Activated CD4-positive, alpha-beta T cell treated with anti-CD3 and anti-CD28 coated beads for 48 hours (primary cell): ENCODE measurements at places on chromosomes 5 and 9.
A peak's percentile ranks its signal among the peaks of the same experiment; 100 is the strongest.

GRCh38 chr5:77936365-77936693, 160.2 kb upstream of the TBCA start:
- DNase-seq = no peak

GRCh38 chr5:14102666-14103065, 40.5 kb upstream of the TRIO start:
- DNase-seq = no peak

DNA sequence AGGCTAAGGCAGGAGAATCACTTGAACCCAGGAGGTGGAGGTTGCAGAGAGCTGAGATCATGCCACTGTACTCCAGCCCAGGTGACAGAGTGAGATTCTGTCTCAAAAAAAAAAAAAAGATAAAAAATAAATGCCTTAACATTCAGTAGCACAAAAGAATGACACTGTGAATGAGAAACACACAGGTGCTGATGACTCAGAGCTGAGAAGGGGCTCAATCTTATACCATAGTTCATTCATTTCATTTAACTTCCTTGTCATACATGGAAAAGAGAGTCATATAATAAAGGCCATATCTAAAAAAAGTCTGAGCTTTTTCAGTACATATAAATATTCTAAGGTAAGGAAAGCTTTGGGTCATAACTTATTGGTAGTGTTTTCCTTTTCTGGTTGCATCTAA, 40.6 kb downstream of the WWC1 start:
- no peak for DNase-seq

GRCh38 chr5:10017786-10018185, 231.9 kb downstream of the ATPSCKMT start:
- DNase-seq = no peak

GRCh38 chr5:159593518-159594073, 263.3 kb upstream of the IL12B start:
- DNase-seq = no peak

DNA sequence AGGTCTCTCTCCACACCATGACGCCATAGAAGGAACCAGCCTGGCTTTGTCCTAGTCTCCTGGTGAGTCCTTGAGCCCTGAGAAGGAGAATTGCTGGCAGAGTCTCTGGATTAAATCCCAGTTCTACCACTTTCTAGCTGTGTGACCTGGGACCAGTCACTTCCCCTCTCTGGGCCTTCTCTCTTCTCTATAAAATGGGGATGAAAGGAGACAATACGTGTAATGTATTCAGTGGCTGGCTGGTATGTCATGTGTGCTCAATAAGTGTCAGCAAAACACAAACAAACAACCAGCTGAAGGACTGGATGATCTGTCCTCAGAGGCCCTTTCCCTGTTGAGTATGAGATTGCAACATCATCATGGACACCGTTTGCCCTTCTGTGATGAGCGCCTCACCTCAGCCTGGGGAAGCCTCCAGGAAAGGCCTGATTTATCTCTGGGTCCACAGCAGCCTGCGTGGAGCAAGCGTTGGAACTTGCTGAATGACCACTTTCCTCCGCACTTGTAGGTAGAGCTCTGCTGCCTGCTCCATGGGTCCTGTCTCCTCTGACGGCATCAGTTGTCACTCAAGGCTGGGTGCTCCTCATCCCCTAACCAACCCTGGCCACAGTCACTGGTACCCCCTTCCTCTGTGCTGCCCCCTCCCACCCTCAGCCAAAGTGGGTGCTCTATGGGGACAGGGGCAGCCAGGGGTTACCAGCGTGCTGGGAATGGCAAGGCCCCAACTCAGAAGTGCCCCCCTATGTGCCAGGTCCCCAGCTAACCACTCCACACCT, 3.6 kb upstream of the NR5A1 start:
- no peak for DNase-seq

DNA sequence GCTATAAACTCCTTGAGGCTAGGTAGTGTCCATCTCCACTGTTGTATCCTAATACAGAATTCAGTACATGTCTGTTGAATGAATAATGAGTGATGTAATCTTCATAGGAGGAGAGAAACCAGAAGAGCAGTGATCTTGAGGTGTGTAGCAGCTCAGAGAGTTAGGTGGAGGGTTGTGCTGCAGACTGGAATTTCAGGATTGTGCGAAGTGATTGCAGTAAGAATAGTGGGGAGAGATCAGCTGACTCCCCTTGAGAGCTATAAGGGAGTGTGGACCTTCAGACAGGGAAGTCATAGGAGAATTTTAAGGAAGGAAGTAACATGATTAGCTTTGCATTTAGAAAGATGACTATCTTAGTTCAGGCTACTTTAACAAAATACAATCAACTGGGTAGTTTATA, 4.4 kb downstream of the SNX24 start:
- DNase-seq = no peak

DNA sequence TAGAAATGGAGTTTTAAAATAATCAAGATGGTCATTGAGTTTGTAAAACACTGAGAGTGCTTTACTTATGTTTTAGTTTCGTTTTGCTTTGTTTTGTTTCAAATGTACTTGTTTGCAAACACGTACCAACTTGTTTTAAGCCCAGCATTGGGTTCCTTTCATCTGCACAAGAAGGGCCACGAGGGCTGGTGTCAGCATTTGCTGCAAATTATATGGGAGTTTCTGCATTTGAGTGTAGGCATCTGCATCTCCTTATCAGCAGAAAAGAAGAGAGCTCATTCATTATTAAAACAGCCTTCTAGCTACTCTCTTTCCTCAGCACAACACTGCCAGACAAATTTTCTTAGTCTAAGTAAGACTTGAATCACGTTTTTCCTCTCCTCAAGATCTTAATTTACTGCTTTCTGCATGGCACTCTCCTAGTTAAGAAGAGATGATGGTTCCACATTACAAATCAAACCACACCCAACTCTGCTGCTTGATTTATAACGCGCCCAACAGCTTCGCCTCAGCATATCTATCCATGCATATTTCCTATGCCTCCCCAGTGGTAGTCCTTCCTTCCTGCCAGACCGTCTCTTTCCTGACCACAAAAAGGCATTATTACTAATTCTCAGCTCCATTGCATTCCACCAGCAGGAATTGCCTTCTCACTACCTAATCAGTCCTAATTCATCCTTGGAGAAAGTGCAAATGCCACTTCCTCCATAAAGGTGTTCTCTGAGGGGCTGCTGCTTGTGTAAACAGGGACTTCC, 95.2 kb upstream of the CAST start:
- DNase-seq = no peak

- no peak for DNase-seq
Measured at GRCh38 chr5:35482167-35482755, 135.4 kb upstream of the SPEF2 start.

DNA sequence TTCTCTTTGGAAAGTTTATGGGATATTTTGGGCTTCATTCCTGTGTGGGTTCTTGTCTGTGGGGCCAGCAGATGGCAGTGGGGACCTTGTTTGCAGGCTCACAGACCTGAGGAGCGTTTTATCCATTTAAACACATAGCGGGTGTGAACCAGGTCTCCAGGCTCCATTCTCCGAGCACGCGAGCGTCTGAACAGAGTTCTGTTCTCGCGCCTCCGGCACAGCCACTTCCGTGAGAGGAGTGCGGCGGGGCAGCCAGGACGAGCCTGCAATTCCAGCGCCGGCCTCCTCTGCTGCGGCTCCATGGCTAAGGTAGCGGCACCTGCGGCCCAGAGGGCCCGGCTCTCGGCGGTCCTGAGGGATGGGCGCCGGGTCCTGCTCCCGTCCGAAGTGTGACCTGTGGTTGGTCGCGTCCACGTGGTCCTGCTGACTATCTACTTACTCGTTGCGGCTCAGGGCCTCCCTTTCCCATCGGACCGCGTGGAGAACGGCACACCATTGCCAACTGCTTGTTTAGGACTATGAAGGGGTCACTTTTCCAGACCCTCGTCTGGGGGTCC, 7.3 kb downstream of the NRARP start:
- peak; percentile 48 for DNase-seq

DNA sequence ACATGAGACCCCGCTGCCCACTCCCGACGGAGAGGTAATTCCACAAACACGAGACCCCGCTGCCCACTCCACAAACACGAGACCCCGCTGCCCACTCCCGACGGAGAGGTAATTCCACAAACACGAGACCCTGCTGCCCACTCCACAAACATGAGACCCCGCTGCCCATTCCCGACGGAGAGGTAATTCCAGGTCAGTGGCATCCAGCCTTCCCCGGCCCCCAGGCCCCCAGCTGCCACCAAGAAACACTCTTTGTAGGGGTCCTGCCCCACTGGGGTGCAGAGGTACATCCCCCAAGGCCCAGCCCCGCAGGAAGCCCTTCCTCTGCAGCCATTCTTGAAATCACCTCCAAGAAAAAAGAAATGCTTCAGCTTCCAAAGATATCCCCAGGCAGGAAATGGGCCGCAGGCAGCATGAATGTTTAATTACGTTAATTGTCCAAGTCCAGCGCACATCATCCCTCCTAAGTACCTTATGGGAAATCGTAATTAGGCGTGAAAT, 115.9 kb downstream of the ADAMTS2 start:
- DNase-seq = no peak

GRCh38 chr9:27468462-27469110, 55.5 kb upstream of the IFNK start:
- no peak for DNase-seq

GRCh38 chr5:97752871-97753270, 569.8 kb upstream of the RIOK2 start:
- no peak for DNase-seq

GRCh38 chr5:135491552-135492318, 39.6 kb upstream of the TIFAB start:
- DNase-seq = no peak

DNA sequence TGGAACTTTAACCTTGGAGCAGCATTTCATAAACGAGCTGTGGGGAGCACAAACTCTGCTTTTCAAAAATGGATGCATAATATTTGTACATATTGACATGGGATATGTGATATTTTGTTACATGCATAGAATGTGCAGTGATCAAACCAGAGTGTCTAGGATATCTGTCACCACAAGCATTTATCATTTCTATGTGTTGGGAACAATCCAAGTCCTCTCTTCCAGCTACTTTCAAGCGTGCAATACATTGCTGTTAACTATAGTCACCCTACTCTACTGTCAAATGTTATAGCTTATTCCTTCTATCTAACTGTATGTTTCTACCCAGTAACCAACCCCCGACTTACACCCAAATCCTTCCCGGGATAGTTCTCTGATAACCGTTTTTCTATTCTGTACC, 15.0 kb upstream of the C5orf58 start:
- DNase-seq = no peak

GRCh38 chr9:120538339-120538738, 41.6 kb downstream of the CDK5RAP2 start:
- DNase-seq = no peak

DNA sequence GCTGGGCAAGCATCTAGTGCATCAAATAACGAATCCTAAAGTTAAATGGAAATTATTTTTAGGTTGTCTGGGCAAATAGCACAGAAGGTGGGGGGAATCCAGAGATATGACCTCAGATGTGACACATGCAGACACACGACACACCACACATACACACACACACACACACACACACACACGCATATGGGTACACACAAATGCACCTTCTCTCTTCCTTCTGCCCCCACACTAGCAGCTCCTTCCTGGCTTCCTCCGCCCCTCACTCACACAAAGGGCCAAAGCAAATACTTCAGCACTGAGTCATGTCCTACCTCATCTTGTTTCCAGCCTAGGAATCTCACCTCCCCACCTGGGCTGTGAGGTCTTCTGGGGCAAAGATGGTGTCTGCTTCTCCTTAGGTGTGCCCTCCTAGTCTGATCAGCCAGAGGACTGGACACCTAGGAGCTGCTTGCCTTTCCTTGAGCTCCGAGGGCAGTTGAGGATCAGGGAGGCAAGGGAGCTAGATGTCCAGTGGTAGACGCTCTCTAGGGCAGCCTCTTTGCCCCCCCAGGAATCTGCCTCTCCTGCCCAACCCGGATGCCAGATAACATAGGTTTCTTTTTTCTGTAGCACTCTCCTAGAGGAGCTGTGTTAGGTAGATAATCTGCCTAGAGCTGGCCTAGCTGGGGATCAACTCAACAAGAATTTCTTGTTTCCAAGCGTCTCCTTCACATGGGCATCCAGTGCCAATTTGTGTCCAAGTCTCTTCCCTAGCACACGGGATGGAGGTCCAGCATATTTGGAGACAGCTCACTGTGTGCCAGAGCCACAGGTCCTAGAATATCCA, 14.3 kb upstream of the JADE2 start:
- peak; percentile 77 for DNase-seq

GRCh38 chr5:172637110-172637580, 3.9 kb upstream of the NEURL1B start:
- no peak for DNase-seq

GRCh38 chr5:154395407-154396106, 50.2 kb upstream of the SAP30L start:
- DNase-seq = no peak

- DNase-seq = no peak
Measured at GRCh38 chr5:107671742-107672210, 1.0 kb upstream of the EFNA5 start.

DNA sequence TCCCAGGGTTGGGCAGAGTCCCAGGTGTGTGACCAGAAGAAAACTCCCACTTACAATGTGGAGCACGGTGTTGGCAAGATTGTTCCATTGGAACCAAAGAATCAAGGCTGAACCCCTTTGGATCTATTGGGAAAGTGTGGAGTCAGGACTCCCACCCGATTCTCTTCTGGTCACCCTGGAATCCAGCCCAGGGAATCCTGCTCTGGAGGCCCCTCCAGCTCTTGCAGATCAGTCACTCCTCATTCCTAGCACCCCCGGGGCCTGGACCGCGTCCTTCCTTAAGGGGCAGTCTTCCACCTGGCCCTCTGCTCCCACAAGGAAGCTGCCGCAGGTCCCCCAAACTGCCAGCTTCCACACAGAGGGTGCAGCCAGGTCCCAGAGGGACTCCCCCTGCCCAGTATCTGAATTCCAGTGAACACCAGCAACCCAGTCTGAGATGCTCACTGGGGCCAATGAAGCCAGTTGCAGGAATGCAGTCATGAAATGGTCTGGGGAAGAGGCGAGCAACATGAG, 170.1 kb downstream of the GADD45G start:
- no peak for DNase-seq
